ENCODE measurements at places on chromosomes 11 and 22. TPM values are rescaled to one million over a fixed set of nuclear protein-coding genes. Genes with fewer than 3 reads are reported as not detected.

DNA sequence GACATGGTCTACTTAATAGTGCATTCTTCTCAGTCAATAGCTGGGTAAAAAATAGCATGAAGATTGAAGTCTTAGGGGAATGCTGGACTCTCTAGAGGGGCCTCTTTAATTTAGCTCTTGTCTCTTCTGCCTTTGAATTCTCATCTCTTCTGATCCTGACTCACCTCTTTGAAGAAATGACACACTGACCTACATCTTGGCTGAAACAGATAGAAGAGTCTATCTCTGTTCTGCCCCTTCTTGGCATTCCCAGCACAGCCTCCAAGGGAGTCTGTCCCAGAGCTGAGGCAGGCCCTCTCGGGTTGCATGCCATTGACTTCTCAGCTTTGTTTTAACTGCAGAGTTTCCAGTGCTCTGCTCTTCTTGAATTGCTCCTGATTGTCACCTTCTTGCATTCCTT lies 55.7 kb downstream of the PTPRJ start:
- DNase-seq: peak; percentile 37

DNA sequence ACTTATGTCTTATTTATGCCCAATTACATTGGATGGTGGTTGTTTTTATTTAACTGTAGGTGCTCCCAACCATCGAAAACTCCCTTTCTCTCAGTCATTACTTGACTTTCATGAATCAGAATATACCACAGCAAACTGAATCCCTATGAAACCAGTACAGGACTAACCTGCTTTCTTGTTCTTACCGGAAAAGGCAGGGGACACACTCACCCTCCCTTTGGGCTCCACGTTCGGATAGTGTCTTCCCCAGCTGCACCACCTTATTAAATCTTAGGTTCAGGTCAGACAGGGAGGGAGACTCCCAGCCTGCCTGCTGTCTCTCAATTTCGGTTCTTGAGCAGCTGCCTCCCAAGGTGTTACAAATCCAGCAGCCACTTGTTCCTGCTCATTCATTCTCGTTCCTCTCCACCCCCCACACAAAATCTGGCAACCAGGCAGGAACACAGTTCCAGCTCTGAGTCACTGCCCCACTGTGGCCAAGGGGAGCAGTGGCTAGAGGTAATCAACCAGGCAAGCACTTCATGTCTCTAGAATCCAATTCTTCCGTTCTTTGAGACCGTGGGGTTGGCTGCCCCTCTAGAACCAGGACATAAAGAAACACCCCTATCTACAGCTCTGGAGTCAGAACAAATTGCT lies 133.0 kb downstream of the PLEKHA7 start:
- DNase-seq: peak; percentile 66

CALCA gene
- polyA plus RNA-seq: not detected

GRCh38 chr11:114738954-114739353 lies 60.6 kb downstream of the NXPE2 start:
- DNase-seq: peak; percentile 63

GRCh38 chr11:10410844-10411200 lies 44.2 kb upstream of the AMPD3 start:
- DNase-seq: no peak

DEFB108B gene
- not detected for polyA plus RNA-seq

GRCh38 chr22:26665813-26666231 lies 8.4 kb downstream of the MIAT start:
- peak; percentile 72 for DNase-seq

- no peak for DNase-seq
Measured at GRCh38 chr11:98565311-98565710, 455.4 kb upstream of the CNTN5 start.

- peak; percentile 53 for DNase-seq
Measured at GRCh38 chr22:39117585-39118191, 20.6 kb downstream of the APOBEC3H start.

DNA sequence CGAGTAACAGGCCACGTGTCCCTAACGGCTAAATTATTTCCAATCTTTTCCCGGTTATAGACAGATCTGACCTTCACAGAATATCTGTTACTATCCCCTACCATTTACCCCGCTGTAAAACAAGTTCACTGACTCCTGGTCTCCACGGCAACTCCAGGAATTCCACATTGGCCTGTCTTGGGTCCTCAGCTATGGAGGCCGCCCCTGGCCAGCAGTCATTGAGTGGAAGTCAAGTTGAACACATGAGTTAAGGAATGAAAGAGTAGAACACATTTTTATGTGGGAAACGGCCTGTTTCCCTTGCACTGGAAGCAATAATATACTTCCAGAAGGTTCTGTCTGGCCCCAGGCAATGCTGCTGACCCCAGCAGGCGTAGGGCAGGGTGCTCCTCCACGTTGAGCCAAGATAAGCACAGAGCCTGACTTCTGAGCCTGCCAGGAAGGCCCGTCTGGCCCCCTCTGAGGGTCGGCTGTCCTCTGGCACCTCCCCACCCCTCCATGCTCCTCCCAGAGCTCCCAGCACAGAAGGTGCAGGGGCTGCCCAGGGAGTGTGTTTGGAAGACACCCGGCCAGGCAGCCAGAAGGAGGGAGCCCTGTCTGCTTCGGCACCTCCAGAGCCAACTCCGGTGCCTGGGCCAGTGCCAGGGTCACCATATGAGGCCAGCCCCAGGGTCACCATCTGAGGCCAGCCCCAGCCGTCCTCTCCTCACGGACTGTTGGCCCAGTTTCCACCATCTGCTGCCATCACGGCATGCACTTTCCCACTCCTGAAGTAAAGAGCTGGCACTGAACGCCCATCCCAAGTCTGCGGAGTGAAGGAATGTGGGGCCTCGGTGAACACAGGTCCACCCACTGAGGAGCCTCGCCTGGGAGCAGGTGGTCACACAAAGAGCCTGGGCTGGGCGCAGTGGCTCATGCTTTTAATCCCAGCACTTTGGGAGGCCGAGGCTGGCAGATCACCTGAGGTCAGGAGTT lies 813.2 kb downstream of the BRD1 start:
- DNase-seq: no peak

OR52E6 gene
- polyA plus RNA-seq: not detected

DNA sequence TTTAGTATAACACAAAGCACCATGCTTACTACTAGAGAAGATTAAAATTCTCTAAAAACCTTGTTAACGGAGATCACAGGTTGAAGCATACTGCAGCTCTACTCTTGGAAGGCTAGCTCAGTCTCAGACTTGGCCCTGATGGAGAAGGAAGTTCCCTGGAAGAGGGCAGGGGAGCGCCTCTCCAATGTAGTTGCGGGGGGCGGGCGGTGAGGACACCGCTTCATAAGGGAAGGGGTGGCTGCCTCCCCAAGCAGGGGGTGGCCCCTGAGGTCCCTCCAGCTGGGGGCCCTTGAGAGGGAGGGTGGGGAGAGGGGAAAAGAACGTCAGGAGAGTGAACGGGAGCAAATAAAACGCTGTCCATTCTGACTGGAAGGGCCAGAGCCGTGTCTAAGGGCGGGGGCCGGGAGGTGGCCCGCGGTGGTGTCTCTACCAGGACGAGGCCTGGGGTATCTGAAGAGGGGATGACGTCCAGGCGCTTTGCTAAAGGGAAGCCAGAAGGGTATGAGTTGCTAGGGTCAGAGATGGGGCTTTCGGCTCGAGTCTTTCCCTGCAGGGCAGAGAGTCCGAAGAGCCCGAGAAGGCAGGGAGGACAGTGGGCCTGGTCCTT lies 553 bp upstream of the USP47 start:
- peak; percentile 58 for DNase-seq

KDM4D gene
- 0.45 TPM for polyA plus RNA-seq

ARFGAP3 gene
- polyA plus RNA-seq: 81.5 TPM

- peak; percentile 83 for DNase-seq
Measured at GRCh38 chr11:58905721-58906547, 33.4 kb upstream of the GLYATL1 start.

NTM gene
- polyA plus RNA-seq: 49.0 TPM

DNA sequence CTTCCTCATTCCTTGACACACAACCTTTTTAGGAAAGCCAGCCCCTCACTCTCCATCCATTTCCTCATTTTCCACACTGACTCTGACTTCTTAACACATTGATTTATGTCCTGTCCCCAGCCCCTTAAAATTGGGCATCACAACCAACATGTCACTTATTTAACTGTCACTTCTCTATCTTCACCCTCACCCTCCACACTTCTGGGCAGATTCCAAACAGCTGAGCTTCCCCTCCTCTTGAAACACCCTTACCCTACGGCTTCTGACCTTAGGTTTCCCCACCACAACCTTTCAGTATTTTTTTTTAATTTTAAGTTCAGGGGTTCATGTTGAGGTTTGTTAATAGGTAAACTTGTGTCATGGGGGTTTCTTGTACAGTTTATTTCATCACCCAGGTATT lies 696.3 kb downstream of the DLG2 start:
- DNase-seq: no peak

- DNase-seq: no peak
Measured at GRCh38 chr22:25484521-25485315, 79.8 kb upstream of the GRK3 start.

DNA sequence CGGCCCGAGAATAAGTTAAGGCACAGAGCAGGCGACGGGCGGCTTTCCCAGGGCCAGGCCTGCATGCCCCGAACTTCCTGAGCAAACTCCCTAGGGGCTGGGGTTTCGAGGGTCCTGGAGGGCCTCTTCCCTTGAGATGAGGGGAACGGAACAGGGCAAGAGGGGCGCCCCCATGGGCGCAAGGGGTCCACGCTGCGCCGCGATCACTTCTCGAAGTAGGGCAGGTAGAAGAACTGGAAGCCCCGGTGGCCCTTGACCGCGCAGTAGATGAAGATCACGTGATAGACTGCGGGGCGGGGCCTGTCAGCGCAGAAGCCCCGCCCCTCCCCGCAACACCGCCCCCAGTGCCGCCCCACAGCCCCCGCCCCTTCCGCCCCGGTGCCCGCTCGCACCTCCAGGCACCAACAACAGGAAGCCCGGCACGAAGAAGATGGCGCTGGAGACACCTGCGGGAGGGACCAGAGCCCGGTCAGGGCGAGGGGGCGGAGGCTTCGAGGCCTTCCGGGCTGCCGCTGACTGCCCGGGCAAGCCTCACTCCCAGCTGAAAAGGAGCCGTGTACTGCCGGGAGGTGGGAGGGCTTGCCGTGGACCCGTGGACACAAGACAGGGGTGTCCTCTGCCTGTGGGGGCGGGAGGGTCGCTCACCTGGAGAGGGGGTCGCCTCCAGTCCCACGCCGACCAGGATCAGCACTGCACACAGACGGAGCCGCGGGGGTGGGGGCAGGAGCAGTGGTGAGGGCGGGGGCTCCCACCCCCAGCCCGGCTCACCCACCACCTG lies 4.5 kb downstream of the TMEM134 start:
- peak; percentile 79 for DNase-seq

PGA5 gene
- not detected for polyA plus RNA-seq

RASSF10 gene
- polyA plus RNA-seq: not detected

GRCh38 chr11:20032577-20033260 lies 127.6 kb downstream of the DBX1 start:
- DNase-seq: peak; percentile 41

MCM5 gene
- 51.5 TPM for polyA plus RNA-seq

- DNase-seq: peak; percentile 57
Measured at GRCh38 chr11:108324587-108324986, 101.7 kb downstream of the ATM start.

DNA sequence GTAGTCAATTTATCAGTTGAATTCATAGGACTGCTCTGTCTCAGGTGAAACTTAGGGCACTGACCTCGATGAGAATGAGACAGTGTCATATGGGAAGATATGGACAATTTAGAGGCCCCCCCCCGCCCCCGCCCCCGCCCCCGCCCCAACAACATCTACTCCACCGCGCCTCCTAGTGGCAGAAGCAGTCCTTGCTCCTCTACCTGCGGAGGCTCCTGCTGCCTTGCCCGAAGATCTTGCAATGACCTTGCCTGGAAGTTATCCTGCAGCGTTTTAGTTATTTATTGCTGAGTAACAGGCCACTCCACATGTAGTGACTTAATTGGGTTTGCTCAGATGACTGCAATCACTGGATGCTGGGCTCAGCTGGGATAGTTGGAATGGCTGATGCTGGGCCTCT lies 15.2 kb downstream of the SERPINH1 start:
- DNase-seq: peak; percentile 63

BEST1 gene
- polyA plus RNA-seq: 3.1 TPM

DNA sequence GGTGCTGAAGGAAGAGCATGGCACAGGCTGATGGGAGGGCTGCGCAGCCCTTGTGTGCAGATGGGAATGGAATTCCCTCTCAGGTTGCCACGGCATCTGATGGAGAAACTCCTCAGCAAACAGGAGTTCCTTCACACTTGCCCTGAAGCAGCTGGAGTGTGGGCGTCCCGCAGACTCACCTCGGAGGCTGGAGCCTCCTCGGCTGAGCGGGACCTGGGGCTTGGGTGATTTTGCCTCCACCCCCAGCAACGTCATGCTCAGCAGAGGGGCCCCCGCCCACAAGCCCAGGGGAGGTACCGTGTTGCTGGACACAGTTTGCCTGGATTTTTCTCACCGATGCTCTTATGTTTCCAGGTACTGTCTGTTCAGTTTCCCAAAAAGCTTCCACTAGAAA lies 63.4 kb downstream of the MYO7A start:
- DNase-seq: peak; percentile 29

OR2AG2 gene
- polyA plus RNA-seq: not detected

OR52I1 gene
- polyA plus RNA-seq: not detected

DNA sequence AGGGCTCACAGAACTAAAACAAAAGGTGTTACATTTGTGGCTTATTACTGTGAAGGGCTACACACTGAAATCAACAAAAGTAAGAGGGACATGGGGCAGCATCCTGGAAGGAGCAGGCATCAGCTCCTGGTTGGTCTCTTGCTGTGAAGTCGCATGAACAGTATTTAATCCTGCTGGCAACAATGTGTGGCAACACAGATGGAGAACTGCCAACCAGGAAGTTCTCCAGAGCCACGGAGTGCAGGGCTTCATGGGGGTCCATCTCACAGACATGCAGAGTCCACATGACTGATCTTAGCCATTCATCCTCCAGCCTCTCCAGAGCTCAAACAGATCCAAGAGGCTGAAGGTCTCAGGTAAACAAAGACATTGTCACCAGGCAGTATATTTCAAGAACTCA lies 32.8 kb upstream of the FGF3 start:
- DNase-seq: no peak

- no peak for DNase-seq
Measured at GRCh38 chr11:31927982-31928381, 116.9 kb upstream of the PAX6 start.

DNA sequence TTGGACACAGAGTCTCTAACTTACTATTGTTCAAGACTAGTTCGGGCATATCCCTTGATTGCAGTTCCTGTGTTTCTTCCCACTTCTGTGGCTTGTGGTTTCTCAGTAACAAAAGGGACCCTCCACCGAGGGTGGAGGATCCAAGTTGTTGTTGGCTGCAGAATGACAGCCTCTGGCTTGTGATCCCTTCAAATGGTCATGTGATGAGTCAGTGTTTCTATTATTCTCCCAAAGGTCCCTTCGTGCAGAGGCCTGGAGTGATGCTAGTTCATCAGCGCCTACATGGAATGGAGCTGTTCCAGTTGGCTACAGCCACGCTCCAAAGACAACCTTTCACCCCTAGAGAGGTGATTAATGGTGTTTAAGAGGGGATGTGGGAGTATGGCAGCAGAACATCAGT lies 2.6 kb upstream of the VWCE start:
- DNase-seq: peak; percentile 95

- DNase-seq: no peak
Measured at GRCh38 chr11:64084951-64085710, 49.4 kb downstream of the FLRT1 start.

MUC5AC gene
- not detected for polyA plus RNA-seq

FAM227A gene
- polyA plus RNA-seq: 0.65 TPM

LIF gene
- 1.4 TPM for polyA plus RNA-seq
